ENCODE measurements at places on chromosomes 4 and X.

- peak; percentile 21 for DNase-seq
These were observed 43.7 kb downstream of the UGT8 start for GRCh38 chr4:114642173-114642780.

DNA sequence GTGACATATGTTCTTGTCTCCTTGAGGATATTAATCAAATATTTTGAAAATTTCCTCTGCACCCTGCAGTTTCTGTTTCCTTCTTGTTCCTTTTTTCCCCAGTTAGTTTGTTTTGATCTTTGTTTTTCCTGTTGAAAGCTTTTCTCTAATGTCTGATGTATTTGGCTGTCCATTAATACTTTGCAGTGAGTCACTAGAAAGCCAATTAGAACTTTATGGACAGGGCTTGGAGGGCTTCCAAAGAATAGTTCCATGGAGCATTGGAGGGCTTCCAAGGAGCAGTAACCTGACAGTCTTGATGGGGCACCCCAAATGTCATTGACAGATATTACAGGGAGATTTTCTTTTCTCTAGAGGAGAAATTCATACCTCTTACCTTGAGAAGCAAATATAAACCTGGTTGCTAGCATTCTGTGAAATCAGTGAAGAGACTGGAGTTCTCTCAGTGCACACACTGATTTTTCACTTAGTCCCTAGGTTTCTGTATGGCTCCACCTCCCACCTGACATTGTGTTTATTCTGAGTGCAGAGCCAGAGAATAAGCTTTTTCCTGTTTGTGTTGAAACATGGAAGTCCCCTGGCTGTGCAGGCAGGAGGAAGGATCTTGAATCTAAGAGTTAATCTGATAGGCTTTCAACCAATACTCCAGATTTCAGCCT is 26.5 kb downstream of the SPARCL1 start:
- DNase-seq, result peak; percentile 38

DNA sequence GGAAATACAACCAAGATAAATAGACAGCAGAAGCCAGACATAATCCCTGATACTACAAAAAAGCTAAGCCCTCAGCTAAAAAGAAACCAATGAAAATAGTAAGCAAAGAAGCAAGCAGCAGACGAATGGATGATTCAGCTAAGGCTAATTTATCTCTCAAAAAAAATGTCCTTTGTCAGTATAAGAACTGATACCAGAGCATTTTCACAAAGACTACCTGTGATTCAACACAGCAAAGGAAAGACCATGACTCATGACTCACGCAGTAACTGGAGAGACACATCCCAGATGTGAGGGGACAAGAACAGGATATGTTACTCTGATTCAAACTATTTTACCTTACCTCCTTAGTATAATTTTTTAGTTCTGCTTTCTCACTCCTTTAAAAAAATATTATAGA is 22.7 kb upstream of the TMPRSS11F start:
- peak; percentile 82 for DNase-seq

DNA sequence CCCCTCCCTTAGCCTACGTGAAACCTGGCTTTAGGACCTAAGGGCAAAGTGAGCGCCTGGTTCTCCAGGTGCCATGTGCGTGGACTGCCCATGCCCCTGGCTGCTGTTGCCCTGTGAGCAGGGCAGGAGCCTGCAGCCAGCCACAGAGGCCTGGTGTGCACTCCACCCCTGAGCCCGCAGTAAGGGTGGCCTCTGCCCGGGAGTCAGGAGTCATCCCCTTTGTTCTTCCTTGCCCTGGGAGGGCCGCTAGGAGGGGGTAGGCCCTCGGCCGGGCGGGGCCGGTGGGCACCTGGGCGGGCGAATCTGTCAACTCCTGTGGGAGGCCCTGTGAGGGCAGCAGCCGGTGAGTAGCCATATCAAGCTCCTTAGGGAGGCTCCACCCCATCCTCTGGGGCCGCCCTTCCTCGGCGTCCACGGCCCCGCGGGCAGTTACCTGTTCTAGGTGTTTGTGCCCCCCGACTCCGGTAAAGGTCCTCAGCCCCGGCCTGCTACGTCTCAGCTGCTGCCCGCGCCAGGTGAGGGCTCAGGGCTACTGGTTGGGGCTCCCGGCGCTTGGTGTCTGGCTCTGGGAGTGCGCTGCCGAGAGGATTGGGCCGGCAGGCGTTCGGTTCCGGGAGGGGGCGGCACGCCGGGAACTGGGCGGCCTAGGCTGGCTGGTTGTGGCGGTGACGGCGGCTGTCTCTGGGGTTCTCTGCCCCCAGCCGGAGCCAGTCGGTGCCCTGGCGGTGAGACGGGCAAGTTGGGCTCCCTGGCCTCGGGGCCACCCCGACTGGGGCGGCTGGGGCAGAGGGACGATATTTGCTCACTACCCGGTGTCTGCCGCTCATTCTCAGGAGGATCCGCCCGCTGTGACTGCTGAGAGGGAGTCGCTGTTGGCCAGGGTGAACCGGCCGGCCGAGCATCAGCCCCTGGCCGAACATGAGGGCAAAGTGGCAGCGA is 1060.2 kb downstream of the TECRL start:
- DNase-seq, result no peak

GRCh38 chr4:88207171-88207570 is 48.7 kb upstream of the ABCG2 start:
- no peak for DNase-seq

- DNase-seq, result no peak
These were observed 147.0 kb downstream of the PACRGL start for GRCh38 chr4:20847124-20847747.

GRCh38 chr4:40630335-40631021 is 814 bp upstream of the RBM47 start:
- peak; percentile 67 for DNase-seq

DNA sequence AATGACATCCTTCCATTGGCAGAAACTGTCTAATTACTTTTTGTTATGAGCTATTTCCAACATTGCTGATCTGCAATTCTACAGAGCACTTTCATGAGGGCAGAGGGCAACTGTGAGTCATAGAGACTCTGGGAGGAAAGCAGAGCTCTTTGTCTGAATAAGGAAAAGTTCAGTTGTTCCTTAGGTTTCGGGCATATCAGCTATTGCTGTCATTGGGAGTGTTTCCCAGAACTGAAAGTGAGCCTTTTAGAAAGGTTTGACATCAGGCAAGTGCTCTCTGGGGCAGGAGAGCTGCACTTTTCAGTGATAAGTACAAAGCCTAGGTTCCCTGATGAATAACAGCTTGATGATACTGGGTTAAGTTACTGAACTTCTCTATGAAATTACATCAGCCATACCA is 119.2 kb upstream of the EDNRA start:
- peak; percentile 81 for DNase-seq

DNA sequence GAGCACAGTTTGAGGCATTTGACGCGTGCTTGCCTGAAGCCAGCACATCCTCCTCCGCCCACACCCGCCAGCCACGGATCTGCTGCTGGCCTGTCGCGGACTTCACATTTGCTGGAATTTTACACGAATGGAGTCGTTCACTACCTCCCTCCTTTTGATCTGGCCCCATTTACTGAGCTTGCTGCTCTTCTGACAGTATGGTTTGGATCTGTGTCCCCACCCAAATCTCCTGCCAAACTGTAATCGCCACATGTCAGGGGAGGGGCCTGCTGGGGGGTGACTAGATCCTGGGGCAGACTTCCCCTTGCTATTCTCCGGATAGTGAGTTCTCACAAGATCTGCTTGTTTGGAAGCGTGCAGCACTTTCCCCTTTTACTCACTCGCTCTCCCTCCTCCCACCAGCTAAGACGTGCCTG is 19.9 kb upstream of the CPLX1 start:
- no peak for DNase-seq

DNA sequence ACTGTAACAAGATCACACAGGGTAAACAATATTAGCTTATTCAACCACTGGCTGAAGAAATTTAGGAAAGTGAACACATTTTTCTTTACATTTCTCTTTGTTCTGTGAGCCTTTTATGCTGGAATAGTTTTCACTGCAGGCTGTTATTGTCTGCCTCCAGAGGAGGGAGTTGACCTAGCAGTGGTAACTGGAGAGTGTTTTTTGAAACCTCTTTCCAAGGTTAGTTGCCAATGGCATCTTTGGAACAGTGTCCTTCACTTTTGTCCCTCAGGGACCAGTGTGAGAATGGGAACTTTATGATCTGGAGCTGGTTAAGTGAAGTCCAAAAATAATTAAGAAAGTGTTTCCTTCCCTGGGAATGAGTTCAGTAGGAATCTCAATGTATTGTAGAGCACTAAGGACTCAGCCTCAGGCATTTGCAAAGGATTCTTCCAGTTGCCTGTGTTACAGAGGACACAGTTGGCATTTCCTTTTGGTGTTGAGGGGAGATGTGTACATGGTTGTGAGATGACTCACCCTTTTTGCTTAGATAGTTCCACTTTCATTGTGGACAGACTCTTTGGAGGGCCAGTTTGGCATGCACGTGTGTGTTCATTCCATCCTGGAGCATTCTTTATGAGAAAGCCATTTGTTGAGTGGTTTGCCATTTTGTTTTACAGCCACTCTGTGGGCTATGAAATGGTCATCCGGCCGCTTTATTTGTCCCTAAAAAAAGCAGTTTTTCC is 61.3 kb downstream of the AR start:
- DNase-seq, result peak; percentile 85

GRCh38 chr4:61192392-61192791 is 7.7 kb upstream of the ADGRL3 start:
- DNase-seq, result no peak

DNA sequence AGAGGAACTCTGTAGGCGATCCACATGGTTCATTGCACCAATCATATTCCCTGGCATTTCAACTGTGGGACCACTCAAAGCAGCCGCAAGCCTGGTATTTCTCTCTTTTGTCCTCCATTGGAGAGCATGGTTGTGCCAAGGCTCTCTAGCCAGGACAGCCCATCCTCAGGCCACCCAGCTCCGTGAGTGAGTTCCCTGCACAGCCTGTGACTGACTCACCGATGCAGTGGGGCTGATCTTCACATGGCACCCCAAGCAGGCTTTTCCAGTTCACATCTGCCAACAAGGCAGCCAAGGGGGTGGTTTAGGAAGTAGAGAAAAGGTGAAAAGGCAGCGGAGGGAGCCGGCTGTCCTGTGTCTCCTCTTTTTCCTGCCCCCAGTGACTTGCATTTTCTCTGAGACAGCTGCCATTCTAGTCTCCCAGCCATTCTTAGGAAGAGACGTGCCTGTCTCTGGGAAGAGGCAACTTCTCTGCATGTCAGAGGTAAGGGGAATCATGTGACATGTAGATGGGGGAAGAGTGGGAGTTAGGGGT is 69.2 kb downstream of the MID1IP1 start:
- DNase-seq, result peak; percentile 21

- no peak for DNase-seq
These were observed 15.2 kb upstream of the CXCL6 start for GRCh38 chr4:73821325-73821724.

- DNase-seq, result no peak
These were observed 76.1 kb downstream of the NWD2 start for GRCh38 chr4:37320513-37321235.

DNA sequence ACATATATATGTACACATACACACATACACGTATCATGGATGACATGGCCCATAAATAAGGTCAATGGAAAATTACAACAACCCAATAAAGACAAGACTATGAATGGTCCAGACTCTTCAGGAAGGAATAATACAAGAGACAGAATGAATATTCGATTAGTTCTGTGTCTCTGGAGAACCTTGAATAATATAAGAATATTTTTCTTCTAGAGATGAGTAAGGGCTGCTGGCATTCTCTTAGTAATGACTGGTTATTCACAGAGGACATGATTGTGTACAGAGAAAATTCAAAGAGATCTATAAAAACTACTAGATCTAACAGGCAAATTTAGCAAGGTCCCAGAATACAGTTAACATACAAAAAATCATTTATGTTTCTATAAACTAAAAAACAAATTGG is 23.3 kb downstream of the SPIN4 start:
- DNase-seq, result no peak

DNA sequence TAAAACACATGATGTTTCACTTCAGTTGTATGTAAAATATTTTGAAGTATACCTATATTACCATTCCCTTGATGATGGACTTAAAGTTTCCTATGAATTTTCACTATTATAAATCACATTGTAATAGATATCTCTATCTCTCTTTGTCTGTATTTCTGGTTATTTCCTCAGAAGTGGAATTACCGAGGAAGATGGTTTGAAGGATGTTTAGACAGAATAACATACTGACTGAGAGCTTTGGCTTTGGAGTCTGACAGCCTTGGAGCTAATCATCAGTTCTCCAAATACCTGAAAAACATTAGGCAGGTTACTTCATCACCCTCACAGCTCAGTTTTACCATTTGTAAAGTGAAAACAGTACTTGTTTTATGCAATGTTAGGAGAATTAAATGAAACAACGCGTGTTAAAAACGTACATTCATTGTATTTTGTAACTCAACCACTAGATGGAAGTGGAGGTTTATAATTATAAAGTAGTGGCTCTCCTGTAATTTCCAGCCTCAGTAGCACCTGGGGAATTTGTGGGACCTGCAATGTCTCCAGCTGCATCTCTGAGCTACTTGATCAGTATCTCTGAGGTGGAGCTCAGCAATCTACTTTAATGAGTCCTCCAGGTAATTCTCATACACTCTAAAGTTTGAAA is 14.3 kb downstream of the JCHAIN start:
- DNase-seq, result peak; percentile 59

DNA sequence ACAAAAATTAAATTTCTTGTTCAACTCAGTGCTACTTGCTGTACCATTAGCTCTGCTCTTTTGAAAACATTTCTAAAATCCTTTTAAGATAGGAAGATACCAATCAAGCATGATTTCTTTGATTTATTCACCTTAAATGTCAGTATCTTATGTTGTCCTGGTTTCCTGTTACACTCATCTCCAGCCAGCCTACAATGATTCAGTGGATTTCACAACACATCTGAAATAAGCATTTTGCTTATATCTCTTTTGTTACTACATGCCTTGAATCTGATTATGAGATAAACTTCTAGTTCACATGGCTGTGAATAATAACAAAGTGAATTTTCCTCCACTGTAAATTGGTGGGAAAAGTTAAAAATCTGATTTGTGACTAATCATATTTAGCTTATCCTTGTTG is 112.5 kb upstream of the BMP3 start:
- peak; percentile 5 for DNase-seq

GRCh38 chr4:142818031-142818430 is 28.1 kb downstream of the INPP4B start:
- DNase-seq, result no peak

All from kidney tubule cell (primary cell).